ENCODE measurements at places on chromosomes 5 and 9.

DNA sequence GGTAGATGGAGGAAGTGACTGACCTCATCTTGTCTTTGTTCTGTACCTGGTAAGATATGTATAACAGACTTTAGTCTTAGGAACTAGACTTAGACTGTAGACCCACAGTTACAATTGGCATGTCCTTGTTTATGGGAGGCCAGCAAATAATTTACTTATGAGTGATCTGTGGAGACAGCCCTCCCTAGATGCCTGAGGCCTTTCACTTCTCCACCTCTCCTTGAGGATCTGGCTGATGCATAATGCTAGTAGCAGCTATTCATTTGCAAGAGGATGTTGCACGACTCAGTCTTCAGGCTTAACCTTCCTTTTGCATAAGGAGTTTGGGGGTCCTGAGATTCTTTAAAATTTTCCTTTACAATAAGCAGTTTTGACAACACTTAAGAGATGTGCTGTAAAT, 100.7 kb downstream of the YTHDC2 start:
- no peak for DNase-seq

DNA sequence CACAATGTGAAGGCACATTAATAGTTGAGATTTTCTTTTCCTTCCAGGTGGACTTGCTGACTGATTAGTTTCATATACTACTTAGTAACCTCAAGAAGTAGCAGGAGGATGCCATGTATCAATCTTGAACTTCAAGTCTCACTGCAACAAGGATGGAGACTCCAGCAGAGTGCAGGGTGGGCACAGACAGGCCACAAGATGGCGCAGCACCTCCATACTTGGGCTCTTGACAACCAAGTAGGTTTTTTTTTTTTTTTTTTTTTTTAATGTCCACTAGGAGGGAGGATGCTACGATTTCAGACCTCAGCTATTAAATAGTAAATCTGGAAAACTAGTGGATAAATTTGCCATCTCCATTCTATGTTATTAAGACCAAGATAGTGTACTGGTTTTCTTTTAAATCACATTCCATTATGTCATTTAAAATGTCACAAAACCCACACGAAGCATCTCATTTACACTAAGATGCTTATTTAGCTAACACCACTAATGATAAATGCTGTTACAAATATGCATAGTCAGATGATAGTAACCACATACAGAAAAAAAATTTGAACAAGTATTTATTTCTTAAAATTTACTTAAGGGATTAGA, 58.6 kb downstream of the IL6ST start:
- DNase-seq, result no peak

DNA sequence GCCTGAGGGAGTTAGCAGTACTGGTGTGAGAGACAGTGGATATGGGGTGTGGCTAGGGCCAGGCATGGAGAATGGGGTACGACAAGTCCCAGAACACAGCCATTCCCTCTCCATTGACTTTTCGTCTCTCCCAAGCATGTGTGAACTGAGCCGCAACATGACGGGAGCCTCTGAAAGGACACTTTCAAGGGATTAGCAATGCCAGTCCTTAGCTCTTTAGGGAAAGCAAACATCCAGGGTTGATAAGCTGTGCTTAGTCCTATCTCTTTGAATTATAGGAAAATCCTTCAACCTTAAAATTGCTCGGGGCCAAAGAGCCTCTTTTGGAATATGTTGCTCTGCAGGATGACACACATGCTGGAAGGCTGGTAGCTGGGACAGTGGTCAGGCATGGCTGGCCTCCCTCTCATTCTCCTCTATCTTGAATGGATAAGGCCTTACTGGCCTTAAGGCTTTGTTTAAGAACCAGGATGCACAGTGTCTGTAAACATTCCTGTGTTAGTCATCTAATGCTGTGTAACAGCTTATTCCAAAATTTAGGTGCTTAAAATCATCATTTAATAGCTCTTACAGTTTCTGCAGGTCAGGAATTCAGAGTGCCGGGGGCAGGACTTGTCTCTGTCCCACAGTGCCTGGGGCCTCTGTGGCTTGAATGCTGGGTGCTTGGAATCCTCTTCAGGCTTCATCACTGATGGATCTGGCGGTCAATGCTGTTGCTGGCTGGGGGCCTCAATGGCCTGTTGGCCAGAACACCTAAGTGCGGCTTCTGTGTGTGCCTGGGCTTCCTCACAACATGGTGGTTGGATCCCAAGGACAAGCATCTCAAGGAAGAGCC, 95.3 kb downstream of the PTTG1 start:
- no peak for DNase-seq

DNA sequence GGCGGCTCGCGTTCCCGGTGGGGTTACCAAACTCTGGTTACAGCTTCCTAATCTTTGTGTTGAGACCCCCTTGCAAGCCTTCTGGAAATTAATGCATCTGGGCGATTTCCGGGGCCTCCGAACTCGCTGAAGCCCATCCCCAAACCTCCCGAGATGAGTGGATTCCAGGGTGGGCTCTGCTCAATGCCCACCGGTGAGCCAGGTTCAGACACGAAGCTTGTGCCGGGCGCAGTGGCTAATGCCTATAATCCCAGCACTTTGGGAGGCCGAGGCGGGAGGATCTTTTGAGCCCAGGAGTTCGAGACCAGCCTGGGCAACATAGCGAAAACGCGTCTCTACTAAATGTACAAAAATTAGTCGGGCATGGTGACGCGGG, 356 bp upstream of the HACD4 start:
- no peak for DNase-seq

DNA sequence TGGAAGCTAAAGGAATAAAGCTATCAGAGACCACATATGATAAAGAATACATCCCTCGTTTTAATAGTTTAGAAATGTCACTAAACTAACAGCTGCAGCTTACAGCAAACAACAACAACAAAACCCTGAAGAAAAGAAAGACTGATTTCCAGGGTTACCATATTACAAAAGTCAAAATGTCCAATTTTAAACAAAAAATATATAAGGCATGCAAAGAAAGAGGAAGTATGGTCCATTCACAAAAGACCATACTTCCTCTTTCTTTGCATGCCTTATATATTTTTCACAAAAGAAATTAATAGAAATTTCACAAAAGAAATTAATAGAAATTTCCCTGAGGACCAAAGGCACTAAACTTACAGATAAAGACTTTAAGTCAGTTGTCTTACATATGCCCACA, 354.2 kb downstream of the ARL15 start:
- no peak for DNase-seq

- DNase-seq, result no peak
These were observed 4.1 kb downstream of the PRDM6 start for GRCh38 chr5:123093111-123093600.

DNA sequence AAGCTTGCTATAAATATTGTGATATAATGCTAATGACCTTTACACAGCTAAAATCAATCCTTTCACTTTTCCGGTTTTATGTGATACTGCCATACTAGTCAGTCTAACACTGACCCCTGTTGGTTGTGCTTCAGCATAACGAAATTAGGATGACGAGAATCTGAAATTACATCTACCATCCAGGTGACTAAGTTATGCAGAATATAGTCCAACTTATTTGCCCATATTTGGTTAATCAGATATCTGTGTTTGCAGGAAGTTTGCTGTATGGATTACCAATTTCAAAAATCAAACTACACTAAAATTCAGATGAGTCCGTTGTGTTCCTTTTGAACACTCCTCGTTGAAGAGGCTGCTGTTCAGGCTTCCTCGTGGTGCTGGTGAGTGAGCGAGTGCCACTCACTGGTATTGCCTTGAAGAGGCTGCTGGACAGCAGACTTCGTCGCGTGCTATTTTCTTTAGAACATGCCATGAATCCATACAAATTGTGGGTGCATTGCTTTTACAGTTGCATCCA, 32.5 kb downstream of the TENT4A start:
- DNase-seq, result peak; percentile 25

DNA sequence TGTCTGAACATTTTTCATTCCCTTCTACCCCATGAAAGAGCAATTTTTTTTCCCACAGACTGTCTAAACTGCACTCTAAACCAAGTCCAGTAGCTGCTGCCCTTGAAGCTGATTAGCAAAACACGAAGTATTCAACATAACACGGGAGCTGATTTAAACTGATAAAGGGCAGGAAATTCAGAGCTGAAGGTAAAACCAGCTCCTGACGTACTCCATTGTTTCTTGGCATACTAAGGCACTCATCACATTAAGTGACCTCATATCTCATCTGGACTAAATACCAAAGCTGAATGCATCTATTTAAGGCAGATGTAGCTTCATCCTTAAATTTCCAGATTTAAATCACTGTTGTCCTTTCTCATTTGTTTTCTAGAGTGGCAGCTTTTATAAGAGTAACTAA, 12.0 kb downstream of the GDF9 start:
- no peak for DNase-seq

- no peak for DNase-seq
These were observed 223.3 kb downstream of the PIK3R1 start for GRCh38 chr5:68438876-68439275.

DNA sequence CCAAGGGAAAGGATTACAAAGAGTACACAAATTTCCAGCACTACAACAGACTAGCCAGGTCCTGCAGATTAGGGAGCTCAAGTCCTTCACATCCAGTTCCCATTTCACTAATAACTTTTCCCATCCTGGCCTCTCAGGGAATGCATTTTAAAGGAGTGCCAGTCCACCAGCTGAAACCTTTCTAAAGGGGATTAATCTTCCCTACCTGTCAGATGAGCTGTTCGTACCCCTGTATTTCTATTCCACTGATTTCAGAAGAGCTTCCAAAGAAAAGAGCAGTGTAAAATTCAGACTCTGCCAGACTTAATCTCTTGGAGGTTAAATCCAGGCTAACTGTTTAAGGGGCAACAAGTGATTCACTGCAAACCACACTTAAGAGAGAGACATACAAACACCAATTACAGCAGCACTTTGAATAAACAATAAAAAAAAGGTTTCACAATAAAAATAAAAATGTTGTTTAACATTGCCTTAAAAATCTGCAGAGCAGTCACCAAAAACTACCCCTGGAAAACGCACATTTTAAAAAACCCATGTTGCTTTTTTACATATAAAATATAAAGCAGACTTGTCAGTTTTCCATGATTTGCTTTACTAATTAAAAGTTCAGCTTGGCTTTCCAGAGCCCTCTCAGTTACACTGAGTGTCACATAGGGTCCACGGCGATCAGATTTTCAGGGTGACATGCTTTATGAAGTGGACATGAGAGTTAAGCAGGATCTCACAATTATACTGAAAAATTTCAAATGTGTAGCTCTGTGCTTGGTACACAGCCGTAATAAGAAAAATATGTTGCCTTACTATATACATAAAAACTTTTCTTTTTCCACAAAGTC, 3.2 kb downstream of the ROR2 start:
- DNase-seq, result no peak
